ENCODE measurements at places on chromosomes 1 and 21.

GRCh38 chr1:66254785-66255184, 279.2 kb upstream of the SGIP1 start:
- DNase-seq, result no peak

- DNase-seq, result no peak
Measured at GRCh38 chr1:202567738-202568137, 142.5 kb downstream of the SYT2 start.

GRCh38 chr21:33373451-33373850, 29.8 kb upstream of the IFNGR2 start:
- no peak for DNase-seq

GRCh38 chr1:11708554-11709350, 17.2 kb downstream of the DRAXIN start:
- DNase-seq, result no peak

GRCh38 chr1:101465941-101466340, 229.1 kb downstream of the S1PR1 start:
- no peak for DNase-seq

DNA sequence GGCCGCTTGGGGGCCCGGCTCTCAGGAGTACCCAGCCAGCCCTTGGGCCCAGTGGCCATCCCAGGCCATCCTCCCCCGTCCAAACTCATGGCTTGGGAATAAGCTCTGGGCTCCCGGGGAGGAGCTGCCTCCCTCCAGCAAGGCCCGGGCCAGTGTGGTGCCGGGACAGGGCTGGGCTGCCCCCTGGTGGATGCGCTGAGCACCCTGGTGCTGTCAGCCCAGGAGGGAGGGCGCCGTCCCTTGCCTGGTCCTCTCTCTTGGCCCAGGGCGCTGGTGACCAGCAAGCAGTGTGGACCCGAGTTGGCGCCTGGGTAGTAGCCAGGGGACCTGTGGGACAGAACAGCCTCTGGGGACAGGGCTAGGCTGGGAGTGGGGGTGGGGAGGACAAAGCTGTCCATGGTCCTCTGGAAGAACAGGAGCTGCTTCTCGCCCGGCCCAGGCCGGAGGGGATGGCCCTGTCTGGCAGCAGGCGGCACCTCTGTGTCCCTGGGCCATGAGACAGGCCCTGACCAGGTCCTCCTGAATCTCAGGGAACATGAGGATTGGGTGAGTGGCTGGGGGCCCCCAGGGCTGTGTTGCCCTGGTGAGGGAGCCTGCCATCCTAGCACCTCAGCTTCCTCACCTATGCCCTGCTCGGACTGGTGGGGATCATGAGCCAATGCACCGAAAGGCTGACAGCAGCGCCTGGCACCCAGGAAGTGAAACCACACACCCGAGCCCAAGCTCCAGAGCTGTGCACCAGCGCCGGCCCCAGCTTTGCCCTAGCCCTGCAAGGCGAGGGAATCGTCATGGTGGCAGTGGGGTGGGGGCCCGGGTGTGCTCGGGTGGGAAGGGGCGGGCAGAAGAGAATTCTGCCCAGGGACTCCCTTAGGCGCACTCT, 9.4 kb downstream of the MORN1 start:
- DNase-seq, result peak; percentile 55

DNA sequence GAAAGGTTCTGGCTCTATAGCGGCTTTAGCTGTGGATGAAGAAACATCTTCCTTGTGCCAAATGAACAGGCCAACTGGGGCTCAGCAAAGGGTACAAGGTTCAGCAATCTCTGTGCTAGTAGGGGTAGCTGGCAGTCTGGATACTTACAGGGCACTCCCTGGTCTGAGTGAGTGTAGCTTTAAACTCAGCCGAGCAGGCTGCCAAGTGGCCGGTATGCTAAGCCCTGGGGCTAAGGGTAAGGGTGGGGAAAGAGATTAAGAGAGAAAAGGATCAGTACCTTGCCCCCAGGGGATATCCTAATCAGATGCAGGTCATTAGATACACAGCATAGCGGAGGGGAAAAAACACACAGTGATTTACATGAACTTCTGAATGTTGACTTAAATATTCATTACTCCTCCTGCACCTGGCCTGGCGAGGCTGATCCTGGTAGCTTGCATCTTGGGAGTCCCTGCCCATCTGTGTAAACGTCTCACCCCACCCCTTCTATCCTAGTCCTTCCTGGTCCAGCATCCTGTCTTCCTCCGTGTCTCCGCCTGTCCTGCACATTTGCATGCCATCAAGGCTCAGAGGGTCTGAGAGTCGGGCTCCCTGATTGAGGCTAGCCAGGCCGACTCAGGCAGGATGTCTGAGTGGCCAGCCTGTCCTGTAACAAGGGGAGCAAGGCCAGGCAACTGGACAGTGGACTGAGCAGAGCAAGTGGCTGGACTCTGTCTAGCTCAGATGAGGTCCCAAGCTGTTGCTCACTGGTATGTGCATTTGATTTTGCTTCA, 39.5 kb upstream of the CNTN2 start:
- DNase-seq, result no peak

DNA sequence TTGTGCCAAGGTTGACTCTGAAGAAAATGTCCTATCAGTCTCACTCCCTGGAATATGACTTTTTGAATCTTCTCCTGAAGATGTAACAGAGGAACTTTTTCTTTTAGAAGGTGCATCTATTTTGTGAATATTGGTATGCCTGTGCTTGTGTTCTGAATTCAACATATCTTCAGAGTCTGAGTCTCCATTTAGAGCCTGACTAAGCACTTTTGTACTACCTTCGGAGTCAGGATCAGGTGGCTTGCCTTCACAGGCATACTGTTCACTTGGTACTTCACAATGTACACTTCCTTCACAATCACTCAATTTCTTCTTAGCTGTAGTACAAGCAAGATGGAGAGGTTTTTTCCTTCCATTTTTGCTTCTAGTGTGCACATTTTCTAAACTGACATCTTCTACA, 13.6 kb upstream of the PSMG1 start:
- no peak for DNase-seq

Data from effector CD8-positive, alpha-beta T cell (primary cell).